ENCODE measurements at places on chromosomes 2 and 18.

GRCh38 chr2:215391531-215391930, 44.3 kb downstream of the FN1 start:
- no peaks in the 10 kb centered on the region for H3K36me3 ChIP-seq
- DNase-seq = no peak
- no peak overlapping the region for H3K4me3 ChIP-seq
- H3K27ac ChIP-seq = no peak overlapping the region
- no peaks in the 10 kb centered on the region for H3K27me3 ChIP-seq

GRCh38 chr18:23071285-23071684, 64.0 kb upstream of the CABLES1 start:
- no peaks in the 10 kb centered on the region for H3K36me3 ChIP-seq
- DNase-seq = peak; percentile 33
- H3K27me3 ChIP-seq = no peaks in the 10 kb centered on the region
- peaks cover 4% of the 10 kb centered on the region for H3K4me1 ChIP-seq

DNA sequence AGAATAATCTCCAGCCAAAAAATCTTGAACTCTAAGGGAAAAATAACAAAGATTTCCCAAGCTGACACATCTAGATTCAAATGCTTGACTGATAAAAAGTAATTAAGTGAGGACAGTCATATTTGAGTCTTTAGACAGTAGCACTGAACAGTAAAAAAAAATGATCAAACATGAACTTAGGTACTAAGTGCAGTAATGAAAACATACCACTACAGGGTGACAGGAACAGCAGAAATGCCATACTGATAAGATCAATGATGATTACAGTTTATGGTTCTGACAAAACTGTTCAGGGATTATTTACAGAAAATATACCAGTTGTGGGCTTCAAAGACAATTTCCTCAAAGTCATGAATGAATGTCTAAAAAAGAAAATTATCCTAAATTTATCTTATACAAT, 80.3 kb downstream of the OSBPL1A start:
- no peaks in the 10 kb centered on the region for H3K4me1 ChIP-seq
- H3K36me3 ChIP-seq = no peaks in the 10 kb centered on the region
- H3K27ac ChIP-seq = no peak overlapping the region
- no peaks in the 10 kb centered on the region for H3K27me3 ChIP-seq
- H3K4me3 ChIP-seq = no peak overlapping the region
- DNase-seq = no peak

- H3K27me3 ChIP-seq = no peaks in the 10 kb centered on the region
- DNase-seq = no peak
- H3K4me3 ChIP-seq = no peak overlapping the region
- peaks cover 5% of the 10 kb centered on the region for H3K4me1 ChIP-seq
Measured at GRCh38 chr2:36650031-36650829, 46.3 kb upstream of the VIT start.

GRCh38 chr2:180413336-180413735, 406.2 kb upstream of the CWC22 start:
- no peak overlapping the region for H3K4me3 ChIP-seq
- no peak for DNase-seq
- H3K4me1 ChIP-seq = no peaks in the 10 kb centered on the region

DNA sequence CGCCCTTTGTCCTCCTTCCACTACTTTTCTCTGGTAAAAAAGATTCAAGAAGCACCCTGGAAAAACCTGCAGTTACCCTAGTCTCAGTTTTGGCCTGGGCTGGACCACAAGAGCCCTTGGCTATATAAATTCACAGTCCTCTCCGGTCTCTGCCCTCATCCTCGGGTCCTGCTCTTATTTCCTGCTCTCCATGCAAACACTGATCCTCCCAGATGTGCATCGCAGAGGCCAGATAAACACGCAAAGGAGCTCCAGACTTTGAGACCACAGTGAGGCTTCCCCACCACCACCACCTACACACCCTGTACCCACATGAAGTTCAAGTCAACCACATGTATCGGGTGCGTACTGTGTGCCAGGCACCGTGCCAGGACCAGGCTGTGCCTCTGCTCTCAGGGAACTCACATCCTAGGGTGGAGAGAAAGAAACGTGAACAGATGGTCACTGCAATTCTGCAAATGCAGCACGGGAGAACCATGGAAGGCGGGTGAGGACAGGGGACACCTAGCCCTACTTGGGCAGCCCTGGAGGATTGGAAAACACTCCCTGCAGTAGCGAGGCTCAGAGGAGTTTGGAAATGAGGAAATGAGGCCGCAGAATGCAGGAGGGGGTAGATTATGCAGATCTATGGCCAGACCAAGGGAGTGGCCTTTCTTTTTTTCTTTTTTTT, 7.4 kb downstream of the CTDSP1 start:
- no peaks in the 10 kb centered on the region for H3K27me3 ChIP-seq
- H3K4me1 ChIP-seq = peaks cover 46% of the 10 kb centered on the region
- H3K27ac ChIP-seq = peak overlapping the region; percentile 87
- DNase-seq = no peak
- peaks cover 28% of the 10 kb centered on the region for H3K36me3 ChIP-seq

- DNase-seq = no peak
- peaks cover 11% of the 10 kb centered on the region for H3K36me3 ChIP-seq
- H3K4me1 ChIP-seq = peaks cover 93% of the 10 kb centered on the region
- peak overlapping the region; percentile 98 for H3K27ac ChIP-seq
- no peaks in the 10 kb centered on the region for H3K27me3 ChIP-seq
Measured at GRCh38 chr2:218285604-218286003, 6.7 kb downstream of the TMBIM1 start.

GRCh38 chr2:134252092-134252750, 1.7 kb upstream of the MGAT5 start:
- no peaks in the 10 kb centered on the region for H3K27me3 ChIP-seq
- H3K4me1 ChIP-seq = peaks cover 14% of the 10 kb centered on the region
- no peaks in the 10 kb centered on the region for H3K36me3 ChIP-seq
- H3K4me3 ChIP-seq = no peak overlapping the region
- DNase-seq = no peak
- H3K27ac ChIP-seq = no peak overlapping the region

DNA sequence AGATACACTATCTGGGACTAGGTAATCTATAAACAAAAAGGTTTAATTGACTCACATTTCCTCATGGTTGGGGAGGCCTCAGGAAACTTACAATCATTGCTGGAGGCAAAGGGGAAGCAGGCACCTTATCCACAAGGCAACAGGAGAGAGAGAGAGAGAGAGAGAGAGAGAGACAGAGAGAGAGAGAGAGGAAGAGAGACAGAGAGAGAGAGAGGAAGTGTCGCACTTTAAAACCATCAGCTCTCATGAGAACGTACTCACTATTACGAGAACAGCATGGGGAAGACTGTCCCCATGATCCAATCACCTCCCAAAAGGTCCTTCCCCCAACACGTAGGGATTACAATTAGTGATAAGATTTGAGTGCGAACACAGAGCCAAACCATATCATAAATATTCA, 253.5 kb upstream of the TRIB2 start:
- H3K4me1 ChIP-seq = no peaks in the 10 kb centered on the region
- no peaks in the 10 kb centered on the region for H3K27me3 ChIP-seq
- no peak overlapping the region for H3K4me3 ChIP-seq
- DNase-seq = no peak

- no peaks in the 10 kb centered on the region for H3K27me3 ChIP-seq
- peak overlapping the region; percentile 39 for H3K27ac ChIP-seq
- no peak overlapping the region for H3K4me3 ChIP-seq
- H3K36me3 ChIP-seq = peaks cover 100% of the 10 kb centered on the region
- DNase-seq = no peak
Measured at GRCh38 chr2:28403370-28403956, 10.8 kb downstream of the FOSL2 start.

GRCh38 chr2:190156530-190157212, 94.1 kb upstream of the MSTN start:
- no peaks in the 10 kb centered on the region for H3K4me1 ChIP-seq
- DNase-seq = no peak
- no peak overlapping the region for H3K27ac ChIP-seq
- no peaks in the 10 kb centered on the region for H3K36me3 ChIP-seq
- H3K4me3 ChIP-seq = no peak overlapping the region

- H3K4me3 ChIP-seq = no peak overlapping the region
- H3K36me3 ChIP-seq = no peaks in the 10 kb centered on the region
- H3K27me3 ChIP-seq = no peaks in the 10 kb centered on the region
- no peak for DNase-seq
Measured at GRCh38 chr2:174300114-174300513, 34.6 kb upstream of the SP9 start.

DNA sequence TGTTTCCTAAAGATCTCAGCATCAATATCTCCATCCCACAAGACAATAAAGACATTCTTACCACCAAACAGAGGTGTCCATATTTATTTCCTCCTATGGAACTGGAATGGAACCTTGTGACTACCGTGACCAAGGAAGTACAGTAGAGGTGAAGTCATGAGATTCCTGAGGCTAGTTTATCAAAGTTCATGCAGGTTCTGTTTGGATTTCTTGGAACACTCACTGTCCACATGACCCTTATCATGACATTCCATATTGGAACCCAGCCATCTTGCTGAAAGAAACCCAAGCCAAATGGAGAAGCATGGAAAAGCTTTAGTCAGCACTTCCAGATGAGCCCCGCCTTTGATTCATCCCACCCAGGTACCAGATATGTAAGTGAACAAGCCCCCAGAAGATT, 516.0 kb upstream of the POU3F3 start:
- H3K27ac ChIP-seq = no peak overlapping the region
- H3K27me3 ChIP-seq = no peaks in the 10 kb centered on the region
- DNase-seq = no peak

- no peaks in the 10 kb centered on the region for H3K27me3 ChIP-seq
- H3K27ac ChIP-seq = no peak overlapping the region
- no peaks in the 10 kb centered on the region for H3K4me1 ChIP-seq
Measured at GRCh38 chr2:164412831-164413230, 208.5 kb downstream of the GRB14 start.

GRCh38 chr18:79975043-79975442, 10.6 kb downstream of the HSBP1L1 start:
- no peak for DNase-seq
- H3K36me3 ChIP-seq = peaks cover 78% of the 10 kb centered on the region
- no peak overlapping the region for H3K4me3 ChIP-seq
- H3K27ac ChIP-seq = no peak overlapping the region

DNA sequence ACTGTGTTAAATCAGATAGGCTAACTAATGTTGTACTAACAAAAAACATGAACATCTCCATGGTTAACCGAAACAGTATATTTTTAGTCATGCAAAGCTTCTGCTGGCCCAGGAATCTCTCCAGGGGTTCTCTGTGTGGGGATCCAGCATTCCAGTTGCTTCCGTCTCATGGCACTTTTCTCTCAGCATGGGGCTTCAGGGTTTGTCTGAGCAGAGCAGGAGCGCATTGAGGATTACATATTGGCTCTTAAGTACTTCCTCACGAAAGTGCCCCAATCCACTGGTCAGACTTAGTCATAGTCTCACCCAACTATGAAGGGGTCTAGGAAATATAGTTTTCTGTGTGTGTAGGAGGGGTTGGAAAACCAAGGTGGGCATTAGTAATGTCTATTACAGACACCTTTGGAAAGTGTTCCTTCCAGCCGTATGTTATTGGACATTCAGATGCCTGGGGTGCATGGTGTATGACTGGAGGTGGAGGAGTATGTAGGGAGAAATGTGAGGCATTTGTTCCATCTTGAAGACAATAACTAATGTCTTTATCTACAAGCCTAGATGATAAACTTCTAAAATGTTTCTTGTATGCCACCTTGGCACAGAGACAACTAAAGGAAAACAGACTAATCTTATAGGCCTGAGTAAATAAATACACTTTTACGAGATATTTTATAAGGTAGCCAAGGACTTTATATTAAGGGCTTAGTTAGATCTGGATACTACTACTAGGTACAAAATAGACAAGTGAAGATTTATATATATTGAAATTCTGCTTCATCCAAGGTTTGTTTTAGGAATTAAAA, 123.8 kb upstream of the ZEB2 start:
- H3K36me3 ChIP-seq = no peaks in the 10 kb centered on the region
- DNase-seq = no peak
- H3K4me1 ChIP-seq = no peaks in the 10 kb centered on the region
- H3K27me3 ChIP-seq = no peaks in the 10 kb centered on the region

DNA sequence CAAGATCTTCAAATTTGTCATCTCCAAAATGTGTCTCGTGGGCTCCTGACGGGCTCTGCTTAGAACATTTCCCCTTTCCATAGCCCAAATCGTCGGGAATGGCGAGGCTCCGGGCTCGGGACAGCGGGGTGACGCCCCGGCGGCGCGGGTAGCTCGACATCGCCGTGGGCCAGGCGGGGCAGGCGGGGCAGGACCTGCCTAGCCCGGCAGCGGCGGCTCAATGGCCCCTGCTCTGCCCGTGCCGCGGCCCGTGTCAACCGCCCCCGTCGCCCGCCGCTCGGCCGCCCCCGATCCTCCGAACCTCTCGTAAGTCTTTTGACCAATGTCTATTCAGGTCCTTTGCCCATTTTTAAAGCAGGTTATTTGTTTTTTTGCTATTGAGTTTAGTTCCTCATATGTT, 111.2 kb downstream of the PMAIP1 start:
- no peak overlapping the region for H3K4me3 ChIP-seq
- DNase-seq = no peak
- no peak overlapping the region for H3K27ac ChIP-seq
- H3K27me3 ChIP-seq = no peaks in the 10 kb centered on the region

DNA sequence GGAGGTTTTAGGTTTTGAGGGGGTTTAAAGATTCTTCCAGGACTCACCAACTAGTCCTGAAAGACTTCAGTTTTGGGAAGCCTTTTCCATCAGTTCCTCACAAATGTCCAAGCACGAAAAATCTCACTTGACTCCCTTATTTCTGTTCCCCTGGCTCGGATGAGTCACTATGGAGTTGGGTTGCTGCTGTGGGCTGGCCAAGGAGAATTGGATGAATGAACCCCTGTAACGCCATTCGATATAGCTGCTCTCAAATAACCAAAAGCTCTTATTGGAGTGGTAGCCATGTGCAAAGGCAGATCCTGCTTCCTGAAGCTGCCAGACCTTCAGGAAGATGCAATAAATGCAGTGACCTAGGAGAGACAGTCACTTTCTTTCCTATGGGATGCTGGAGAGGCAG, 417.0 kb downstream of the ZNF521 start:
- no peaks in the 10 kb centered on the region for H3K4me1 ChIP-seq
- no peak overlapping the region for H3K27ac ChIP-seq
- H3K27me3 ChIP-seq = no peaks in the 10 kb centered on the region
- no peak overlapping the region for H3K4me3 ChIP-seq

DNA sequence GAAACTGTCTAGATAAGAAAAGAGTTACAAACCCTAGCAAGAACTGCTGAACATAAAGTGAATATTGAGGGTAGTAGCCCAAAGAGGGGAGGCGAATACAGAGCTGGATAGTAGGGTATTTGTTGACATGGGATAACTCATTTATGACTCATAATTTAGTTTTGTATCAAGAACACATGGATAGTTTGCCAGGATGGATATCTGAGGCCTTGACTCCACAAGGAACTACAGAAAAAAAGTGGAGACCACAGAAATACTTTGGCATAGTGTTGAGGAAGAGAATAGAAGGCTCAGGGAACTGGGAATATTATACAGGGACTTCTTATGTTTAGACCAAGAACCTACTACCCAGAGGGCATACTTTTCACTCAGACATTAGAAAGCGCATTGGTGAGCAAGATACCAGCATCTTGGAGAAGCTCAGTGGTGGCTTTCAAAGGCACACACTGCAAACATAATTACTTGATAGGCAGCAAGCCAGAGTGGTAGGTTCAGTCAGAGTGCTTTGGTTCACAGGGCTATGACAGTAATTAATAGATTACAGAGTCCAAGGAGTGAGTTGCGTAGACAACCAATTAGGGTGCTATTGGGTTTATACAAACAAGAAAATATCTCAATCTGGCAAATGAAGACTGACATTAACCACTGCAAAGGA, 51.9 kb upstream of the ZBTB7C start:
- peaks cover 17% of the 10 kb centered on the region for H3K4me1 ChIP-seq
- peak overlapping the region; percentile 1 for H3K27ac ChIP-seq
- no peaks in the 10 kb centered on the region for H3K36me3 ChIP-seq
- H3K27me3 ChIP-seq = no peaks in the 10 kb centered on the region

- DNase-seq = no peak
- H3K27ac ChIP-seq = no peak overlapping the region
- H3K4me3 ChIP-seq = no peak overlapping the region
- H3K4me1 ChIP-seq = no peaks in the 10 kb centered on the region
Measured at GRCh38 chr2:107809835-107810234, 16.9 kb upstream of the RGPD4 start.
